ENCODE measurements at places on chromosomes 16 and 17.

DNA sequence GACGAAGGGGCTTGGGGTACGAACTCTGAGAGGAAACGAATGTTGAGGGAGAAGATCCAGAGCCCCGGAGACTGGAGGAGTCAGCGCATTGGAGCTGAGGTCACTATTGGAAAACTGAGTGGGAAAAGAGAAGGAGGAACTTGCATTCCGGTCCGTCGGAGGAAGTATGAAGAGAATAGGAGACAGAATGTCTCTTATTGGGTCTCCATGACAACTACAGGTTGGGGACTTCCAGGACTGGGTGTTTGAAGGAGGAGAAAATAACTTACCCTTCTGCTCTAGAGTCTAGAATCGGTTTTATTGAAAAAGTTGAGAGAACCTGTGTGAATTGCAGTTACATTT is 537 bp downstream of the GOSR1 start:
- no peak for DNase-seq

DNA sequence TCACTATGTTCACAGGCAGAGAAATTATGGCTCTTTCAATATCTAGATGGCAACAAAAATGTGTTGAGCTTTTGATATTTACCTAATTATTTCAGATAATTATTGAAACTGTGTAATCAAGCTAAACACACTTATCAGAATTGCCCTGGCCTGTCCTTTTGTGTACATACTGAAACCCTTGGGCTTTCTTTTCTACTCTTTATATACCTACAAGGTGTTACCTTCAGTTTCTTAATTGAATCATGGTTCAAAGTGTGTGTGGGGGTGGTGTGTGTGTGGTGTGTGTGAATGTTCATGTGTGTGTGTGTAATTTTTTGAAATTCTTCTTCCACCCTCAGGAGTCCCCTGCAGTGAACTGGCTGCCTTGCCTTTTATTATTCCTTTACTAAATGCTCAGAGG is 506.8 kb upstream of the SOX9 start:
- no peak for DNase-seq

DNA sequence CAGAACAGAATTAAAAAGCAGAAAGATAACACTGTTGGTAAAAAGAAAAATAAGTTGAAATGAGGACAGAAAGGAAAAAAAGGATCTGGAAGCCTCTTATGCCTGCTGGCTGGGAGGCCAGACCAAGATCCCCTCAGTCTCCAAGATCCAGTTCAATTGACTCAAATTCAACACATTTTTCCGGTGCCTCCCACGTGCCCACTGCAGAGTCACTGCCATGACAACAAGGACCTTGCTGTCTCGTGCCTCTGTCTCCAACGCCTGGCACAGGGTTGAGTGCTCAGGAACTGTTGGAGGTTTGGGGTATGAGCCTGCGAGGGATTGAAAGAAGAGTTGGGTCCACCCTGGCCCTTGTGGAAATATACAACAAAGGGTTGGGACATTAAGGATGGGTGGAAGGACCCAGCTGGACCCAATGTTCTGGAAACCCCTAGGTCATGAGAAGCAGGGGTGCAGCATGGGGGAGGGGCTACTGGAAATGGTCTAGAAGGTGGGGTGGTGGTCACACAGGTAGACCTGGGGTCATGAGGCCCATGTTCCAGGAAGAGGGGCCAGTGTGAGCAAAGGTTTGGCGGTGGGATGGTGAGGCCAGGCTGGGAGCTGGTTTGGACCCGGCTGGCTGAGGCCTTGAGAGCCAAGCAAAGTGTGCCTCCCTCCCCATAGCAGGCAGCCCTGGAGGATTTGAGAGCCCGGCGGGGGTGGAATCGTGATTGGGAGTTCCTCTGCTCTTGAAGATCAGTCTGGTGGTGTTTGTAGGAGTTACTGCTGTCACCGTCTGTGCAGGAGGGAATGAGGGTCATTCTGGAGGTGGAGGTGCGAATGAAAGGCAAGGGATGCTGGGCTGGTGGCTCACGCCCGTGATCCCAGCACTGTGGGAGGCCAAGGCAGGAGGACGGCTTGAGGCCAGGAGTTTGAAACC is 1.3 kb downstream of the IL34 start:
- no peak for DNase-seq

DNA sequence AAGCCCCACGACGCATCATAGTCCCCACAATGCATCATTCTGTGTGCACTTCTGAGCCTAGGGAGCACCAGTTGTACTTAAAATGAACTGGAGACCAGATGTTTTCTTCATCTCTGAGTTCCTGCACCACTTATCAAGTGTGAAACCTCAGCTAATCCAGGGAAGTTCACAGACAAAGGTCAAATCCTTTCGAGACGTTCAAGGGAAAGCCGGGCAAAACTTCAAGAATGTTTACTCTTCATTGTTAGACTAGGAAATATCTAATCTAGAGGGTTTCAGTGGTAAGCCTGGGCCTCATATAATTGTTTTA is 4.6 kb upstream of the PMP22 start:
- no peak for DNase-seq

- no peak for DNase-seq
Measured at GRCh38 chr17:3657874-3658783, 10.2 kb downstream of the TAX1BP3 start.

- DNase-seq = no peak
Measured at GRCh38 chr17:8122422-8122923, 1.4 kb downstream of the HES7 start.

- no peak for DNase-seq
Measured at GRCh38 chr17:37828651-37829124, 83.8 kb upstream of the HNF1B start.

DNA sequence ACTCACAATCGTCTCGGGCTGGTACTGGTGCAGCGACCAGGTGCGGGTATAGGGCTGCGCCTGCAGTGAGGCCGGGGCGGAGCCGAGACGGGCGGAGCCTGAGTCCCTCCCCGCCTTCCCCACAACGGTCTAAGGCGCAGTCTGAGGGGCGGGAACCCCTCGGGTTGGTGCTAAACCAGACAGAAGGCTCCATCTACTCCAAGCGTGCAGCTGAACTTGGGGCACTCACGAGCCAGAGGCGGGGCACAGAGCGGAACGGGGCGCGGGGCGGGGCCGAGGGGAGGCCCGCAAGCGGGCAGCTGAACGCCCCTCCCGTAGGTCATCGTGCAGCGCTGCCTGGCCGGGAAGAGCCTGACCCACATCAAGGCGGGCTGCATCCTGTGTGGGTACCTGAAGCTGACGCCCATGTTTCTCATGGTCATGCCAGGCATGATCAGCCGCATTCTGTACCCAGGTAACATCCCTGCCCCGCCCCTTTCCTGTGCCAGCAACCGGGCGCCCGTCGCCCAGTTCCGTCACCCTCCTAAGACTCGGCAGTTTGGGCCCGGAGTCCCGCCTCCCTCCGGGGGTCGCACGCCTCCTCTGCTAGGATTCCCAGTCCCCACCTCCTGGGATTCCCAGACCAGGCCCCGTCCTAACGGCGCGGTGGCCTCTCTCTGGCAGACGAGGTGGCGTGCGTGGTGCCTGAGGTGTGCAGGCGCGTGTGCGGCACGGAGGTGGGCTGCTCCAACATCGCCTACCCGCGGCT is 5.0 kb downstream of the SLC5A2 start:
- peak; percentile 43 for DNase-seq

DNA sequence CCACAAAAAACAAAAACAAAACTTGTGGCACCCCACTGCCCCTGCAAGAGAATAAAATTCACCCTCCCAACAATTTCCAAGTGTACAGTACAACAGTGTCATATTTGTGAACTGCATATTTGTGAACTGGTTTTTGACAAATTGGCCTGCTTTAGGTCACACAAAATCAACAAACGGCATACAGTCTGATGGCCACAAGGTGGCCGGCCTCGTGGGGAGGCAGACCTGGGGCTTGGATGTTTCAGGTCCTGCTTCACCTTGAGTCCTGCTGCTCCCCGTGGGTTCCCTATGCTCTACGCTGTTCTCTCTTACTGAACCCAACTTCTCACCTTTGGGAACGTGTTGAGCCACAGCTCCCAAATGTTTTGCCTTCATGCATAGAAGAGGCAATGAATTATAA is 102.2 kb downstream of the CDK5R1 start:
- DNase-seq = no peak

DNA sequence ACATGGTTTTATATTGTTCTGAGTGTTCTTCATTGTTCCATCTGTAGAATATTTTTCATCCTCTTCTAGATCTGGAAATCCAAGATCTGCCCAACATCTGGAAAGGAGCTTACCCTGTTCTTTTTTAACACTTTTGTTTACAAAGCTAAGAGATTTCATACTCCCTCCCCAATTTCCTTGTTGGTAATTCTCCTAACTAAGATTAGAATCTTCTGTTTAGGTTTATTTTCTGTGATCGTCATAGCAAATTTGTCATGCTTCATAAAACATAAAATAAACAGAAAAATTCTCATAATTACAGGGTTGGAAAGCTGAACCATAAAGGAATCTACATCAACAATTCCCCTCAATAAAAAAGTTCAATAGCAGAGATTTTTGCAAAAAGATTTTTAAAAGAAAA is 580.3 kb upstream of the CA10 start:
- no peak for DNase-seq

DNA sequence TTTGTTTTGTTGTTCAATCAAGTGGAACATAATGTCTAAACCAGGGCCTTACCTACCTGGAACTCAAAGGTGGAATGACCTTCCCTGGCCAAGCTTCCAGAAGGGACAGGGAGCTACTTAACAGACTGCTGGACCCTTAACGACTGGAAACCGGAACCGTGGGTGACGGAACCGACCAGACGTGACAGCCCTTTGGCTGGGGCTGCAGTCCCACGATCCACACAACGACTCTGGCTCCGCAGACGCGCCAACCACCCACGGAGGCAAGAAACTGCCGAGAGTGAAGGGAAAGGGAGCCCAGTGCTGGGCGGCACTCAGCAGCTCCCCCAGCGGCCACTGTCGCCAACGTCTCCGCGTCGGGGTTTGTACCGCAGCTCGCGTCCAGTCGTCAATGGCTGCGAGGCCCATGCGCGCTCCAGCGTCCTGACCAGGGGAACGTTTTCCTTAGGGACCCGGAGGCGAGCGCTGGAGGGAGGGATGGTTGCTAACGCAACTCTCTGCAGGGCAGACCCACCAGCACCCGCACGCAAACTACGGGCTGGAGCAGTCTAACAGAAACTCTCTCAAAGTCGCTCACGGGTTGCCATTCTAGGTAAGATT is 5.5 kb upstream of the KIF22 start:
- peak; percentile 66 for DNase-seq

DNA sequence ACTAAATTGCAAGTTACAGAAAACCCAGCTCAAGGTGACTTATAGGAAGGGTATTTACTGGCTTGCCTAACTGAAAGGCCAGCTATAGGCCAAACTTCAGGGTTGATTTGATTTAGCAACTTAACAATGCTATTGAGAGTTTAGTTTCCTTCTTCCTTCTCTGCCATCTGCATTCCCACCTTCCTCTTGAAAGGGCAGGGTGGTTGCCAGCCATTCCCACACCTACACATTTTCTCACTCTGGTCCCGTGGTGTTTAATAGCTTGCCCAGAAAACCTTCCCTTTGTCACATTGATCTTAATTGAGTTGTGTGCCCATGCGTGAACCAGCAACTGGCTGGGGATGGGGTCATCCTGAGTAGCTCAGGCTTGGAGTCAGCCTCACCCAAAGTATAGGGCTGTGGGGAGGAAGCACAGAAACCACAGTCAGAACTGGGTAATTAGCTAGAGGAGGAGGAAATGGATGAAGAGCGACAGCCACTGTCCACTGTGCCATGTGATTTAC is 194.7 kb downstream of the SPECC1 start:
- DNase-seq = no peak

DNA sequence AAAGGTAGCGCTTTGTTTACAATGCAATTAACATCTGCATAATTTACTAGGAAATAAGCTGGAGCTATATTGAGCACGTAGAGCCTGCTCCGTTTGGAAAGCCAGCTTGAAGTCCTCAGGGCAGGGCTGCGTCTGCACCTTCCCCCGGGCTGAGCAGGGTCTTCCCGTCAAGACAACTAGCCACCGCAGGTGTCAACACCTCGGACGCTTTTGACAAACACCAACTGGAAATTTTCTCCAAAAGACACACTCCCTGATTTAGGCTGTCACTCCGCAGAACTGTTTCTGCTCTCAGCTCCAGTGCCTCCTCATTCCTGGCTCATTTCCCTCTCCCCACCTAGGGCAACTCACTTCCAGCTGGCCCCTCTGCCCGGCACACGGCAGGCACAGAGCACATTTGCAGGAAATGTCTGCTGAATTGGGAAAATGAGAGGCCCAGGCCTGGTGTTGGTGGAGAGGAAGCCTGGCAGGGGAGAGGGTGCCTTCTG is 170.3 kb downstream of the MAF start:
- DNase-seq = no peak

- DNase-seq = no peak
Measured at GRCh38 chr17:73703192-73703591, 58.9 kb upstream of the SDK2 start.

DNA sequence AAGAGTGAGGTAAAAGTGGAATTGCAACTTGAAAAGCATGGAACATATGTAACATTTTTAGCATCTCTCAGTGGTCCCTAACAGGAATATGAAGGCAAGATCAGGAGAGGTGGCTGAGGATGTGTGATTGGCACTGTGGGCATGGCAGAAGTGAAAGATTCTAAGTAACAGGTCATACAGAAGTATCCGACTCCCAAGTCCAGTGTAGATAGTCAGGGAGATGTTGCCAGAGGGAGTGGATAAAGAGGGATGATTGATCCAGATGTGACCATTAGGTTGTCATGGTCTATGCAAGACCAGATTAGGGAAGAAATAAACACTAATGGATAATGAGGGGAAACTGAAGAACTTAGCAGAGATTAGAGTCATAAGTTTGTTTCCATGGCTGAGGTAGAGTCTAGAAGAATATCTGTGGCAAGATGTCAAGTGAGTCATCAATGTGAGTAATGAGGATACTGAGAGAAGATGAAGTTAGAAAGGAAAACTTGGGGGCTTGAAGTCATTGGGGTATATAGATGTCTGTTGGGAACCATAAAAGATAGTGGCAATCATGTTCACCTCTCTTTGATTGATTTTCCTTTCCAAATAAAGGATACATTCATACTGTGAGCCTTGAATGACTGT is 23.9 kb upstream of the CAPNS2 start:
- DNase-seq = no peak

GRCh38 chr17:19768046-19768782 is 20.1 kb upstream of the ALDH3A1 start:
- DNase-seq = no peak

GRCh38 chr17:10156948-10157607 is 41.3 kb downstream of the GAS7 start:
- no peak for DNase-seq

DNA sequence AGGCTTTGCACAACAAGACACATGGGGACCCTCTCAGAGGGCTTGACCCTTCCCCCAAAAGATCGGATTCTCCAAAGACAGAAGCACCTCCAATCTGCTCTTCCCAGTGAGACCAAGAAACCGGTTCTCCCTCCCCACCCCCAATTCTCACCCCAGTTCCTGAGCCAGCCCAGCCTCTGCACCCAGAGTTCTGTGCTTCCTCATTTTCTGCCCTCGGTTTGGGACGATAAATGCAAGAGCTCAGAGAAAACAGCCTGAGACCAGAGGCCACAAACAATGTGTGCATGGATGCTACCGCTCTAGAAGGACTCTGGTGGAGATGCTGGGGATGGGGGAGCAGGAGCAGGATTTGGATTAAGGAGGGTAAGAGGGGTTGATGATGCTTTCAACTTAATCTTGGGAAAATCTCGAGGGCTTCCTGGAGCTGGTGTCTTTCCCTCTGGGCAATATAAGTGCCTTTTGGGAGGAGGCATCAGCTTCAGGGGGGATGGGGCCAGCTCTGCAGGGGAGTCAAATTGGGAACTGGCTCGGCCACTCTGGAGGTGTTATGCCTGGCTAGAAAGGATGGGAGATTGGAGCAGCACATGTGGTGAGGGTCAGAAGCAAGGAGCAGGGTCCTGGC is 6.0 kb downstream of the KRT15 start:
- DNase-seq = no peak

All from stimulated activated CD4-positive, alpha-beta T cell treated with anti-CD3 and anti-CD28 coated beads, TNF-alpha, amount 100 ng/mL, for 4 hours (primary cell).